G401 (cell line): ENCODE measurements at places on chromosomes 11 and 22. TPM values are rescaled to one million over a fixed set of nuclear protein-coding genes. Genes with fewer than 3 reads are reported as not detected.
A peak's percentile ranks its signal among the peaks of the same experiment; 100 is the strongest.

DNA sequence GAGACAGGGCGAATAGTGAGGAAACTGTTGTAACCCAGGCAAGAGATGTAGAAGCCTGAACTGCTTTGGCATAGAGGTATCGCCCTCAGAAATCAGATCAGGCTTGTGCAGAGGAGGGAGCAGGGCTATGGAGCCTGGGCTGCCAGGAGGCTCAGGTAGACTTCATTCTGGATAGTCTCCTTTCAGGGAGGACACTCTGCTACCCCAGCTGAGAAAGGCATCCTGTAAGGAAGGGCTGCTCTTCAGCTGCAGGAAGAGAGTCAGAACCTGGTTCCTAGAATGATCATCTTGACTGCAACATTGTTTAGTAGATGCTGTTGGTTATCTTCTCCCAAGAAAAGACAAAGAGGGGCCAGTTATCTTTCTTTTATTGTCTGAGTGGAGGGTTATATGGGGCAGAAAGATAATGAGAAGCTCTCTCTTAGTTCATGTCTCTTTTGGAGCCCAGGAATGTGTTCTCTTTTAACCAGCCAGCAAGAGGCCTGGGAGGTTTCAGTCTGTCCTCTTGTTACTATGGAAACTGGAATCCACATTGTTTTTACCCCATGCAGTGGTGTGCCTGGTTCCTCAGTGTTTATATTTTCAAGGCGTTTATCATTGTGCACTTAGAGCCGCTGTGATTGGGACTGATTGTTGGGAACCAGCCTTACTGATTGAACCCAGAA, 95.7 kb downstream of the STIM1 start:
- DNase-seq = no peak

DNA sequence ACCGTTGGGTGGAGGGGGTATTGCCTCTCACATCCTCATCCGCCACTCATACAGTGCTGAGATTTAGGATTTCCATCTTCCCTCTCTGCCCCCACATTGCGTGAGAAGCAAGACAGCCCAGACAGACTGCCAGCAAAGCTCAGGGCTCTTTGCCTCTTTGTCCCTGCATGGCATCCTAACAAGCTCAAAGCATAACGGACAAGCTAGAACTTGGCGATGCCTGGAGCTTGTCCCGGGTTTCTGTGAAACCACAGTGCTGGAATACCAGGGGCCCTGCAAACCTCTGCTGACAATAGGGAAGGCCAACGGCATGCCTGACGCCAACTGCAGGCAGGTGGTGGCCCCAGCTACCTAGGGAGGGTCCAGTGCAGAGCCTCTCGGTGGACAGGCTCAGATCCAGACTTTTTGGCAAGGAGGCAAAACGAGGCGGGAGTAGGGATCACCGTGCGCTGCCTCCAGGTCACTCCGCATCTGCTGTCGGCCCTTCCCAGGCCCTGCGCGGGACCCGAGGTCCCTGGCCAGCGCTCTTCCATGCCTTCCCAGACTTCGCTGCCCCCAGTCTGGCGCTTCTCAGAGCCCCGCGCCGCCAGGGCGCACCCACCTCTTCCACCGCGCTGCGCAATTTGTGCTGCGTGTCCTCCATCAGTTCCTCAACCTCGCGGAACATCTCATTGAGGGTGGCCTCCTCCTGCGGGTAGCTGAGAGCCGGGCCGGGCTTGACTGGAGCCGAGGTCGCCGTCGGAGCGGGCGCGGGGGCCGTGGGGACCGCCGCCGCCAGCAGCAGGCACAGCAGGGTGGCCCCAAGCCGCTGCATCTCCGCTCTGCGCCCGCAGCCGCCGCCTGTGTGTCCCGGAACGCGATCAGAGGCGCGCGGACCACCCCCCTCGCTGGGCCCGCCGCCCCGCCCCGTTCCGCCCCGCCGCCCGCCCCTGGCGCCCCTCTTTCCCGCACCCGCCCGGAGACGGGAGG, at the start of gene DKK3:
DKK3 (minus strand) TSS at position 858 of the 969 bp plus-strand sequence; CDS start at position 814, 44 bp downstream.
- peak; percentile 78 for DNase-seq

GRCh38 chr11:122784325-122784955, 53.9 kb upstream of the CRTAM start:
- no peak for DNase-seq

The KDM4E gene
- total RNA-seq = 0.20 TPM in 1 of 2 replicates, not detected in the other

The LRRN4CL gene
- 0.07 and 0.12 TPM in 2 replicates for total RNA-seq

The SLC2A11 gene
- not detected in 2 replicates for total RNA-seq

The TMEM121B gene
- 0.74 and 0.75 TPM in 2 replicates for total RNA-seq
